ENCODE measurements at places on chromosomes 5 and 9.

DNA sequence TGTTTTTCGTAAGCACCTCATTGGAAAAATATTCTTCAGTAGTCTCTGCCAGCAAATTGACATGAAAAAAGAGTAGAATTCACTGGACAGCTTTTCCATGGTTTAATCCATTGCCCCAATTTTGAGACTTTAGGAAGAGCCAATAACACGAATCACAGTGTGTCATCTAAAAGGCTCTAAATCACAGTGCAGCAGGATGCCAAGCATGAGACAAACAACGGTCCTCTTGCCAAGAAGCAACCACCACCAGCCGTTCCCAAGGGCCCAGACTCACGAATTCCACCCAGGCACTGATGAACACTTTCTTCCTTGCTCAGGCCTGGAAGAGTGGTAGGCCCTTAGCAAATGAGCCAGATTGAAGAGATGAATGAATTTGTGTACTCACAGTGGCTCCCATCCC lies 18.3 kb upstream of the IRX4 start:
- DNase-seq, result no peak

DNA sequence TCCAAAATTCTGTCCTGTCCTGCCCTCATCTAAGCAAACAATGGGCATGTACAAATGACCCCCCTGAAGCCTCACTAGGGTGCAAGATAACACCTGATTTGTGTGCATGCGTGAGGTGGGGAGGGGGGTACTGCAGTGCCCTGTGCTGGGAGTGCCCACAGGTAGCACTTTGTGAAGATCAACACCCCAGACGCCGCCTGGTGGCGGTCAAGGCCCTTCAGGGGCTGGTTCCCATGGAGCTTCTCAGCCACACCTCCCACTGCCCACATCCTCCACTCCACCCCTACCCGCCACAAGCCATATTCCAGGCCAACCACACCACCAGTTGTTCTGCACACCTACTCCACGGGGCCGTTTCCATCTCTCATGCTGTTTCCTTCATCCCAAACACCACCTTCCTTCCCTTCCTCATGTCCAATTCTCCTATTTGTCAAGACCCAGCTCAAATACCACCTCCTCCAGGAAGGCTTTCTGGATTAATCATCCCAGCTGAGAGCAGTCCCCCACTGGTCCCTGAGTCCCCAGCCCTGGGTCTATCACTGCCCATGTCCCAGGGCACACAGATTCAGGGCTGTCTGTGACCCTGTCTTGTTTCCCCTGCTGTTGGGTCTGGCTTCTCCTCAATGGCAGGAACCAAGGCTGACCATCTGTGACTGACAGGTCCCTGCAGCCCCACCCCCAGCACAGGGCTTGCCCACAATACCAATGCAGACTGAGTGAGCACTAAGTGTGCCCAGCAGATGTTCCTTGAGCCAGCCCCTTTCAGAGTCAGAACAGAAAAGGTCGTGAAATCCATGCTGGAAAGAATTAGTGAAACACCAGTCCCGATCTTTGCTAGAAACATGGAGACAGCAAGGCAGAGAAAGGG lies 178.4 kb downstream of the PAX5 start:
- DNase-seq, result peak; percentile 50

- DNase-seq, result no peak
Observed at GRCh38 chr5:72908664-72909063, 47.2 kb upstream of the FCHO2 start.

DNA sequence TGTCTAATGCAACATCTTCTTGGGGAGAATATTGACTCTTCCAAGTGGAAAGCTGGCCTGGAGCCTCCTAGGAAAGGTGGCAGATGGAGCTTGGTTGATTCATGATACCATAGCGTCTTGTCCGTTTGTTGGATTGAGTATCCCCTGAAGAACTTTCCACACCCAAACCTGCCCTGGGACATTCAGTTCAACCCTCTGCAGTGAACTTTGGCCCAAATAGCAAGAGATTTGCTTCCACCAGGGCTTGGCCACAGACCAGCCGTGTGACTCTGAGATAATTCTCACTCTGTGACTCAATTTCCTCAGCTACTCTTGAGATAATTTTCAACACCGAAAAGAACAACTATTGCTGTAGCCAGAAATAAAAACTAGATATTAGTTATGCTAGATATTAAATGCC lies 108.0 kb upstream of the RAD23B start:
- no peak for DNase-seq

GRCh38 chr5:129001841-129002526 lies 36.7 kb downstream of the SLC27A6 start:
- no peak for DNase-seq
